ENCODE measurements at places on chromosomes 4 and X.

GRCh38 chr4:184850018-184850417, 24.2 kb upstream of the ACSL1 start:
- no peak for DNase-seq

DNA sequence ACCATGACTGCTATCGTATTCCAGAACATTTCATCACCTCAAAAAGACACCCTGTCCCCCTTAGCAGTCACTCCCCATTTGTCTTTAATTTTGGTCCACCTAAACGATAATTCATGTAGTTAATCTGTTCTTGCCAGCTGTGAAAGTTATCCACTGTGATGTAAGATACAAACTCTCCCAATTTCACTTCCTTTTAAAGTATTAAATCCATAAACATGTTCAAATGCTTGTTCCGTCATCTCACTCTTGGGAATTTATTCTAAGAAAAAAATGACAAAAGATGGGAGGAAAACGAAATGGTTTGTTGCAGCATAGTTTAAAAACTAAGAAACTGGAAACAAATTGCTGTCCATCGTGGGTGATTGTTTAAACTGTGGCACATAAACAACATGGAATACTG, 53.7 kb upstream of the IRF2 start:
- DNase-seq = no peak

GRCh38 chr4:18401425-18401824, 379.9 kb upstream of the LCORL start:
- DNase-seq = no peak

- no peak for DNase-seq
These were observed 5.2 kb downstream of the TIFA start for GRCh38 chr4:112280386-112281056.

- DNase-seq = no peak
These were observed 9.6 kb downstream of the ADGRG4 start for GRCh38 chrX:136310411-136310810.

DNA sequence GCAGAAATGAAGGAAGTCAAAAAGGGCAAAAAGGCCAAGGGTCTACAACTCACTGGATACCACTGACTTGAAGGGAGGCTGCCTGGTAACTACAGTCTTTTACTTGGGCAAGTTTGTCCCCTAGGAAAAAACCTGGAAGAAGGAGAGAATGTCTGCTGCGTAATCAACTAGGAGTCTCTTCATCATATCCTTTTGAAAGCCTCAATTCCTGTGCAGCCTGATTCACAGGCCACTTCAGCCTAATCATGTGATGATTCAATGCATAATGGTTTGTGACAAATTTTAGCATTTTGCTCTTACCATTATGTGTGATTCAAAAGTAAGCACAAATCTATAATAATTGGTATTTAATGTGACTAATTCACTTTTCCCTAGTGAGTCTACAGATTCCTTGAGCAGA, 273.6 kb downstream of the FRMPD4 start:
- no peak for DNase-seq

GRCh38 chr4:173073939-173074500, 94.6 kb upstream of the GALNT7 start:
- no peak for DNase-seq

- DNase-seq = no peak
These were observed at the start of gene CXCL3 for GRCh38 chr4:74038425-74039314. Gene CXCL3, minus strand, starts transcription at chr4:74038689. Its CDS starts 78 bp downstream, at chr4:74038611.

DNA sequence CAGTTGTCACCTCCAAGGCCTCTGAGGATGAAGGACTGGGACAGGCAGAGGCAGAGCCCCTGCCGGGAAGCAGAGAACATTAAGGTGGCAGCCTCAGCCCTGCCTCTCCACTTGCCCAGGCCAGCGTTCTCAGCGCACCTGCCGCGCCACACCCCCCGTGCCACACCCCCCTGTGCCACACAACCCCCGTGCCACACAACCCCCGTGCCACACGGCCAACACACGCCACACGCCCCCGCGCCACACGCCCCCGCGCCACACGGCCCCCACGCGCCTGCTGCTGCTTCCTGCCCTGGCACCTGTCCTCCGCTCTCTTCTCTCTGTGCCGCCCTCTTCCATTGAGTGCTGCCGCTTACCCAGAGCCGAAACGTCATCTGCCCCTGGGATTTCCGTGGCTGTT, 58.0 kb upstream of the ZFP42 start:
- no peak for DNase-seq

DNA sequence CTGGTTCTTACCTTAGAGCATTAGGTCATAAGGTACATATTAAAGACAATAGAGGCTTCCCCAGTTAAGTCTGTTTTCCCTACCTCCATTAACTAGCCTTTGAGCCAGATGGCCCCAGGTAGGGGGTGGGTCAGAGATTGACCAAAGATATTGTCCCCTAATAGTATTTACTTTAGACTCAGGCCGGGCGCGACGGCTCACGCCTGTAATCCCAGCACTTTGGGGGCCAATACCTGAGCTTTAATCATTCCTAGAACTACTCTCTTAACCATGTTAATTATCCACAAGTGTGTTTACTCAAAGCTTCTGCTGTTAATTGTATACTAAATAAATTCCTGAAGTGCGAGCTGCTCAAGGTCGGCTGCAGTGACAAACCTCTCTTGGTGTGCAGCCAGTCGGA, 28.0 kb upstream of the AMBN start:
- no peak for DNase-seq

DNA sequence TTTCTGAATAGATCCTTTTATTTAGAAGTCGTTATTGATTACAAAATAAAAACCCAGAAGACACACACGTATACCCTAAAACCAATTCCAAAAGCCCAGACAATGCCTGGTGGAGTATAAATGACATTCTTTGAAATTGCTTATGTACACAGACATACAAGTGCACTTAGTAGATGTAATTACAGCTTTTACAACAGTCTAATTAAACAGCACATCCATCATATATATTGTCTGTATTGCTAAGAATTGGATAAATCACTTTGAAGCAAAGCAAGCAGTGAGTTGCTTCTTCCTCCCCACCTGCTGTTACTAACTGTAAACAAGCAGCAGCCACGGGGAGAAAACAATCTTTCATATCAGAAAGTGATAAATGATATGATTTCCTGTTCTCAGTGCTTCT, 645.7 kb downstream of the TLL1 start:
- no peak for DNase-seq

GRCh38 chr4:3442959-3443749, 1.4 kb downstream of the HGFAC start:
- peak; percentile 27 for DNase-seq

DNA sequence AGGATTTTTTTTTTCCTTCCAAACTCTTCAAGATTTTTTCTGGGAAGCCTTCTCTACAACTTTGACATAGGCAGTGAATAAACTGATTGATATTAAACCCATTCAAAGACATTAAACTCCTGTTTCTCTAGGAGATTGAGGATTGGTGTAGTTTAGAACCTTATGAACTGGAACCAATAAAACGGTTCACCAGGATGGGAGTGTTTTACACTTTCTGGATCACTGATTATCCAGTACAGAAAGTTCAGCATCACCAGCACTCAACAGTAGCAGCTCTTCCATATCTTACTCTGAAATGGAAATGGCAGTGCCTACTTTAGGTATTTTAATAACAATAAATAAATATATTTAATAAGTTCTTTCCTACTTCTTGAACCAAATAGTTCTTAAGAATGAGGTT, 76.7 kb downstream of the BMPR1B start:
- no peak for DNase-seq

GRCh38 chrX:31706466-31706865, 634.6 kb upstream of the FTHL17 start:
- DNase-seq = no peak

- DNase-seq = no peak
These were observed 8.3 kb downstream of the SHROOM2 start for GRCh38 chrX:9794495-9794894.

DNA sequence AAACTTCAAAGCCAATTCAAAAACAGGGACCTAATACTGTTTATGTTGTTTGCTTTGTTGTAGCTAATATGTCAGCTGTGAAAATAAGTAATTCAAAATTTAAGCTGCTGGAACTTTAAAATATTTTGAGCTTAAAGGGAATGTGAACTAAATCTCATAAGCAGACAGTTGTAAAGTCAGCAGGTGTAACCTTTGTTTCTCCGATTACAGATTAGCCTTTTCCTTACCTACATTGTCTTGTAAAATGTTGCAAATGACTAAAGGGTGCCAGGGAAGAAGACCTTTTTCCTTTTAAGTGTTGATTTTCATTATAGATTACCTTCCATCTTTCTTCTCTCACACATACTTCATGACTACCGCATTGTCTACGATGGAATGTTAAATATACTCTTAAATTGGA, 405.1 kb downstream of the KCNIP4 start:
- DNase-seq = no peak

GRCh38 chrX:19017271-19017670, 33.4 kb upstream of the PHKA2 start:
- no peak for DNase-seq

- no peak for DNase-seq
These were observed 52.8 kb upstream of the IL1RAPL2 start for GRCh38 chrX:104513162-104513561.

- DNase-seq = no peak
These were observed 511.9 kb downstream of the BCOR start for GRCh38 chrX:39585808-39586207.

GRCh38 chrX:8192276-8192675, 21.2 kb upstream of the VCX2 start:
- DNase-seq = no peak

DNA sequence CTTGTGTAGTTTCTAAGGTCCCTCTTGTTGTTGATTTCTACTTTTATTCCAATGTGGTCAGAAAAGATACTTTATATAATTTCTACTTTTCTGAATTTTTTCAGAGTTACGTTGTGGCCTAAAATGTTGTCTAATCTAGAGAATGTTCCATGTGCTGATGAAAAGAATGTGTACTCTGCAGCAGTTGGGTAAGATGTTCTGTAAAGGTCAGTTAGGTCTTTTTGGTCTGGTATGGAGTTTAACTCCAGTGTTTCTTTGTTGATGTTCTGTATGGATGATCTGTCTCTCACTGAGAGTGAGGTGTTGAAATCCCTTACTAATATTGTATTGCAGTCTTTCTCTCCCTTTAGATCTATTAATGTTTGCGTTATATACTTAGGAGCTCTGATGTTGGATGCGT, 37.0 kb upstream of the GPRIN3 start:
- no peak for DNase-seq

GRCh38 chr4:112823606-112824005, 186.7 kb downstream of the LARP7 start:
- DNase-seq = no peak

GRCh38 chr4:173367285-173367684, 3.5 kb upstream of the SAP30 start:
- no peak for DNase-seq

DNA sequence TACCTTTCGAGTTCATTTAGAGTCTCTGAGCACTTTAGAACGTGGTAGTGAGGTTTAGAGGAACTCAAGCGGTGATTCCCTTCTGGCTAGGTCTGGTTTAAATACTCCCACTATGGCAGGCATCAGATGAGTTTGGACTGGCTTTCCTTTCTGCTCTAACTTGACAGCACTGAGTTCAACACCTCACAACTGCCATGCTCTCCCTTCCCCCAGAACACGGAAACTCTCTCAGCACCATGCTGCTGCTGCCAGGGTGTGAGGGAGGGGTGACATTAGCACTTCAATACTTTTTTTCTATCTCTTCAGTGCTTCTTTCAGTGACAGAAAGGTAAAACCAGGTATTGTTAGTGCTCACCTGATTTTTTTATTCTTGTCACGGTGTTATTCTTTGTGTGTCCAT, 234.5 kb upstream of the AGTR2 start:
- no peak for DNase-seq

DNA sequence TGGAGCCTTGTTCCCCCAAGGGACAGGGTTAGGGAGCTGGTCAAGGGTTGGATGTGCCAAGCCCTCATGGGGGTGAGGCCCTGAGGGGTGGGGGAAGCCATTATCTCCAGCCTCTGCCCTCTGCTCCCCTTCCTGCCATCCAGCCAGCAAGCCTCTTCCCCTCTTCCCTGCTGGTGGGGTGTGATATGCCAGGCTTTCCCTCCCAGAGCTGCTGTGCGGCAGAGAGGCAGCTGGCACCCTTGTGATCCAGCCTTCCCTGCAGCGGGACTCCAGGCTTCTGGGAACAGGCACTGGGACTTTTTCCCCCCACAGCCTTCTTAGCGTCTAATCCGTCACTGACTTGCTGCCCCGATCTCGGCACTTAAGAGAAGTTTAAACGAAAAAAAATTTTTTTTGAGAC, 6.3 kb downstream of the SSR4 start:
- no peak for DNase-seq

Measured in stimulated activated CD4-positive, alpha-beta T cell treated with anti-CD3 and anti-CD28 coated beads, TNF-alpha, amount 100 ng/mL, for 4 hours (primary cell).